GM04503 (cell line): ENCODE measurements at places on chromosomes 7 and 10.

- no peak for DNase-seq
These were observed 45.4 kb upstream of the C7orf33 start for GRCh38 chr7:148545172-148545571.

GRCh38 chr7:158958618-158959017, 102.3 kb downstream of the DYNC2I1 start:
- DNase-seq, result no peak

- peak; percentile 46 for DNase-seq
These were observed 983.0 kb downstream of the SORCS1 start for GRCh38 chr10:106181501-106181900.

DNA sequence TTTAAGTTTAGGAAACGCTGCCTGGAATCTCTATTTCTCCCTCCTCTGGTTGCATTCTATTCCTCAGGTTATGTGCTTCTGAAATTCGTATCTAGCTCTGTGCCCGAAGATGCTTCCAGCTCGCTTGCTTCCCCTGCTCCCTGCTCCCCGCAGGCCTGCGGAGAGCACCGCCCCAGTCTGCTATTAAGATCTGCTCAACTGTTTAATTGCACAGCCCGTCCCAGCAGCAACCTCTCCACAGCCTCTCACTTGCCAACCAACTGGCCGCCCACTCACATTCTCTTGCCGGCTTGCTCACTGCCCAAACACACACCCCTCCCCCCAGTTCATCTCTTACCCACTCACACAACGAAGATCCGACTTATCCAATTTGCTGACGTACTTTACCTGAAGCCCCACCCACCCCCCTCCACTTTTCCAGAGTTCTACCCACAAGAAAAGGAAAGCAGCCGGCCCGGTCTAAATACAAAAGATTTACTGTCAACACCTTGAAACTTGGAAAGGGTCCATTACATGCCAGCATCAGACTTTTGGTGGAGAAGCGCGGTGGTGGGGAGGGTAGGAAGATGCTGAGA, 167.3 kb upstream of the KLF14 start:
- peak; percentile 67 for DNase-seq

- DNase-seq, result no peak
These were observed 746.4 kb downstream of the TNS3 start for GRCh38 chr7:46835556-46835955.

GRCh38 chr10:109089779-109090178, 833.5 kb downstream of the XPNPEP1 start:
- no peak for DNase-seq

- DNase-seq, result no peak
These were observed 151.1 kb upstream of the SHH start for GRCh38 chr7:155963356-155963755.

GRCh38 chr10:128796396-128796912, 670.2 kb upstream of the MKI67 start:
- DNase-seq, result no peak

- peak; percentile 8 for DNase-seq
These were observed 171.5 kb upstream of the ADCY1 start for GRCh38 chr7:45402480-45403218.

- no peak for DNase-seq
These were observed 15.4 kb downstream of the SH2B2 start for GRCh38 chr7:102302025-102302424.

- DNase-seq, result no peak
These were observed 21.3 kb upstream of the HERPUD2 start for GRCh38 chr7:35716038-35716803.

- no peak for DNase-seq
These were observed 397.9 kb downstream of the TNS3 start for GRCh38 chr7:47183862-47184590.

DNA sequence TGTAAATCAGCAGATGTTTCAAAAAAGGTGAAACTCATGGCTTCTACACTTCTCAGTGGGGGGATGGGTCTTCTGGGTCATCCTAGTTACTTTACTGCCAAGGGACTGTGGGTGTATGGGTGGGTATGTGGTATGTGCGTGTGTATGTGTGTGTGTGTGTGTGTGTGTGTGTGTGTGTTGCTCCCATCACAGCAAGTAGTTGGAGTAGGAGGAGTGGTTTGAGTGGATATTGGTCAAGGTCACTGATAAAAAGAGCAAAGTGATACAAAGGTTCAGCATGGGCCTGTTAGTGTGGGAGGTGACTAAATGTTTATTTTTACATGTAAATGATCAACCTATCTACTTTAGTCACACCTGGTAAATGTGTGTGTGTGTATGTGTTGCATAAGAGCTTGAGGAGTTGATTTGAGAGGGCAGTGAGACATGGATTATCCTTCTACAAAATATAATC, 11.8 kb upstream of the COBL start:
- DNase-seq, result no peak

DNA sequence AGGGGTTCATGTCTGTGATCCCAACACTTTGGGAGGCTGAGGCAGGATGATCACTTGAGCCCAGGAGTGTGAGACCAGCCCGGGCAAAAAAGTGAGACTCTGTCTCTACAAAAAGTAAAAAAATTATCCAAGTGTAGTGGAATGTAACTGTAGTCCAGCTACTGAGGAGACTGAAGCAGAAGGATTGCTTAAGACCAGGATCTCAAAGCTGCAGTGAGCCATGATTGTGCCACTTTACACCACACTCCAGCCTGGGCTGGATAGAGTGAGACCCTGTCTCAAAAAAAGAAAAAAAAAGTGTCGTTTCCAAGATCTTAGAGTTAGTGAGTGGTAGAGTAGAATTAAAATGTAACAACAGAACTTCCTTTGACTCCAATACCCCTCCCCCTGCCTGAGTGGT, 589.4 kb upstream of the MBL2 start:
- DNase-seq, result no peak

GRCh38 chr10:130737621-130738020, 573.9 kb downstream of the TCERG1L start:
- DNase-seq, result no peak

DNA sequence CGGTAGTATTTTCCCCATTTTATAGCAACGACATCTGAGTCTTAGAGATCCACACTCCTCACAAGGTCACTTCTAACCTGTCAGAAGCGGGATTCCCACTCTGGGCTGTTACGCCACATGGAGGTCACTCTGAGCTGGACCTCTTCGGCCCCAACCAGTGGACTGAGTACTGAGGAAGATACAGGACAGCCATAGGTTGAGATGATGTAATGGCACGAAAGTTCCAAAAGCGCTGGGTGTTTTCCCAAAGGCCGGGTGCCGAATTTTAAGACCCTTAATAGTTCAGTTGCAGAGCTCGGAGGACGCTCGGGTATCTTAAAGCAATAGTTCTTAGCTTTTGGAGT, 699 bp downstream of the GHITM start:
- peak; percentile 3 for DNase-seq

- no peak for DNase-seq
These were observed 1133.9 kb upstream of the LRRTM3 start for GRCh38 chr10:65791979-65792378.

DNA sequence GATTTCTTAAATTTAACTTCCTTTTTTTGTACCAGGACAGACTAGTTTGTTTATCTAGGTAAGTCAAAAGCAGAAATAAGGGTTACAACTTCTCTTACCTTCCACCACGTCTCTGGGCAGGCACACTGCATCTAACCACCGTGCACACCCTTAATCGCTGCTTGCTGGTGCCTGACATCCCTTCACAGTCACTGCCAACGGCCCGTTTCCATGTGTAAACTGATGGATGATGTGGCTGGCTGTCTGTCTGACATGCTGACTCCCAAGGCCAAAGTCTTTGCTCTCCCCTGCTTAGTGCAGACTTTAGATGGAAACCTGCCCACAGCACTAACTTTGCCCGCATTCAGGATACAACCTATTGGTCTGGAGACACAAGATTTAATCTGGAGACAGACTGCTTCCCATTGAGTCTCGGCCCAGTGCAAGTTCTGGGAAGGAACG, 1.1 kb downstream of the TMEM273 start:
- DNase-seq, result no peak

DNA sequence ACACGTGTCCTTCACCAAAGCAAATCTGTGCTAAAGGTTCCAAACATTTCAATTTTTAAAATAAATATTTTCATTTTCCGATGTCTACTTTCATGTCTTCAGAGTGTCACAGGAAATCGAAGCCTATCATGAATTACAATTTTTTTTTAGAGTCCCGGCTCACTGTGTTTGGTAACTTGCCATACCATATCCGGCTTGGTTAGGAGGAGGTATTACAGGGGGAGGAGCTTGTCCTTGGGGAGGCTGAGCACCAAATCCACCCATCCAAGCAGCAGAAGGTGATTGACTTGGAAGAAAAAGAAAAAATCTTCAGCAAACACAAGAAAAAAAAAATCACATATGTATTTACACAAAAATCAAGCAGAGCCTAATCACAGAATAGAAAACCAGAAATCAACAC, 21.3 kb downstream of the TIAL1 start:
- DNase-seq, result no peak

GRCh38 chr10:124285587-124286527, 132.9 kb downstream of the OAT start:
- DNase-seq, result no peak

DNA sequence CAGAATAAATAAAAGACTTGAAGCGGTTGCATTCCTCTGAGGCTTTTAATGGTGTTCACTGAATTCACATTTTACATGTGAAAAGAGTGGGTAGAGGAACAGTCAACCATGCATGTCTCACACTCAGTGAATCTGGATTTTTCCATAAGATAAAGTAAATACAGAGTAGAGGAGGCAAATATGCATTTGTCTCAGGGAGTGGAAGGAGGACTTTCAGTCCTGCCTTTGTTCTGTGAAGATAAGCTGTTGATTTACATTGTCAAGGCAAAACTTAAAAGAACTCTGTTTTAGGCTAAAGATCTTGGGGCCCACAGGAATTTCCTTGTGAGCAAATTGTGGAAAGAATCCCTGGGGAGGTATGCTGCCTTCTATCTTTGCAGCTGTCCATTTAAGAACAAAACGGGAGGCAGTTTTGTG, 825.3 kb upstream of the MBL2 start:
- no peak for DNase-seq

DNA sequence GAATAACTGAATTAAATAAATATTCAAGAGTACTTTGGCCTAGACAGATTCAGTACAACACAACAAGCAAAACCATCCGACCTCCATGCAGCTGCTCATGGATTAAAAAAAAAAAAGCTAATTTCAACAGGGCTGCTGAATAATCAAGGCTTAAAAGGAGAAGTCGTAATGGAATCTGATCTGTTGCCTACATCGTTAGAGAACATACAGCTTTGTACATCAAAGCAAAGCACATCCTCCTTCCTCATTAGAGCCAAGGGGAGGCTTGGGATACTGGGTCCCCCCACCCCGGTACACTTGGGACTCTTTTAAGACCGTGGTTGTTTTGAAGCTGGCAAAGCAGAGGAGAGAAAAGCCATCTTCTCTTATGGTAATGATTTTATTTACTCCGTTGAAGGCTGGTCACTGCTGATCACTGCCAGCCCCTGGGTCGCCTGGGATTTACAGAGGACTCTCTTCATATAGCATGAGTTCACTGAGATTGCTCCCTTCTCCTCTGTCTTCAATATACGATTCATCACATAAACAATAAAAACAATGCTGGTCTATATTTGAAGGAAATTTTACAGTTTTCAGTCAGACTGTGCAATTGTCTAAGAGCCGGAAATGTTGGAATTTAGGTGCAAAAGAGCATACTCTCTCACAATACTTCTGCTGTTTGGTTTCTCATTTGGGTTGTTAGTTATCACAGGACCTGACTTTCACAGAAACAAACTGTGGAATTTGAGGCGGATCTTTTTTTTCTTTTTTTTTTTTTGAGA, 148.8 kb downstream of the FAM107B start:
- DNase-seq, result no peak

- no peak for DNase-seq
These were observed 84.6 kb downstream of the ICA1 start for GRCh38 chr7:8177109-8177933.

- no peak for DNase-seq
These were observed 60.3 kb downstream of the SLC16A12 start for GRCh38 chr10:89475125-89475524.

GRCh38 chr7:6178298-6179029, 94.0 kb downstream of the CYTH3 start:
- no peak for DNase-seq

GRCh38 chr7:20532890-20533289, 82.6 kb upstream of the ABCB5 start:
- no peak for DNase-seq

DNA sequence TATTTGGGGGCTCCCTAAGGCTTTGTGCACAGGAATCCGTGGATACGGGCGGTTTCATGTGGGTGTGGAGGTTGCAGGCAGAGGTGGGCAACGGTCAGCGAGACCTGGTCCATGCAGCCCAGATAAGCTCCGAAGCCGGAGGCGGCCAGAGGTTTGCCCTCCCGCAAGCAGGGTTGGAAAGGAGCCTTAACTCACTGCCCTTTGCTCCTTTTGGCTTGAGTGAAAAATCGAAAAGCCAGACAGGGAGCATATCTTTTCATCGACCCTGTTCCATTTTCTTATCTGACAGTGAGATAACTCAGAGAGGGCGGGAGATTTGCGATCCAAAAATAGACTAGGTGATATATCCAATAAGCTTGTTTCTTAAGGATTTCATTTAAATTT, 1.5 kb downstream of the GRM3 start:
- DNase-seq, result no peak

GRCh38 chr7:27389496-27389895, 146.9 kb downstream of the EVX1 start:
- DNase-seq, result no peak

DNA sequence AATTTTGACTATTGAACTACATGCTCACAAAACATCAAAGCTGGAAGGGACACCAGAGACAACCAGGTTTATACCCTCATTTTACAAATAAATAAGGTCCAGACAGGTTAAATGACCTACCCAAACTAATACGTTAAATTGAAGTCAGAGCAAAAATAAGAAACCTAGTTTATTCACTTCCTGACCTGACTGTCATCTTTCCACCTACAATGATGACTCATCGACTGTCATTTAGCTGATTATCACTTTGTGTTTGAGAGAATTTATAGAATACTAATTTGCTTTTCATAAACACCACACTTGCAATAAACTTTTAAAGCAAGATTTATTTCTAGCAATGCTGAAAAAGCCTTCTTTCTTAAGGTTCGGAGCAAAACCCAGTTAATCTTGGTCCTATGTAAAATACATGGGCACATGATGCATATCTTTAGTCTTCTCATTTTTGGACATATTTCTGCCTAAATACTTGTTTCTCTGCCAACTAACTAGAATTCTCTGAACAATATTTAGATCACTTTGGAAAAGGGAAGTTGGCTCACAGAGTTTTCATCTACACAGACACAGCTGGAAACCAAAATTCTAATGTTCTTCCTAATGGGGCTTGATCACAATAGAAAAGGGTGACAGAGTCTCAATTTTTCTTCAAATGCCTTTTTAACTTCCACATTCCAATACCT, 16.7 kb upstream of the LRRN3 start:
- no peak for DNase-seq

DNA sequence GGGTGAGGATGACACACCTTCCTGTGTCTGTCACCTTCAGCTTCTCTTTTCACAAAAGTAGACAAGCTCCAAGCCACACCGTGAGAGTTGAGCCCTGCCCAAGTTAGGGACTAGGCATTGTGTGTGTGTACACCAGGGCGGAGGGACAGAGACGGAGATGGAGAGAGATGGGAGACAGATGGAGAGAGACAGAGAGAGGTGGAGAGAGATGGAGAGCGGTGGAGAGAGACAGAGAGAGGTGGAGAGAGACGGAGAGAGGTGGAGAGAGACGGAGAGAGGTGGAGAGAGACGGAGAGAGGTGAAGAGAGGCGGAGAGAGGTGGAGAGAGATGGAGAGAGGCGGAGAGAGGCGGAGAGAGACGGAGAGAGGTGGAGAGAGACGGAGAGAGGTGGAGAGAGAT, 207.0 kb downstream of the DNAJB6 start:
- DNase-seq, result no peak
